ENCODE measurements at places on chromosomes 2 and 18. TPM values are rescaled to one million over a fixed set of nuclear protein-coding genes. Genes with fewer than 3 reads are reported as not detected.
A peak's percentile ranks its signal among the peaks of the same experiment; 100 is the strongest.

Gene UGT1A5
- not detected for total RNA-seq

Gene SIX2
- not detected for total RNA-seq

Gene C2orf80
- 7.4 TPM for total RNA-seq

Gene IL1B
- not detected for total RNA-seq

Gene TUBB8B
- 5.3 TPM for total RNA-seq

Gene FBXO36
- total RNA-seq = 5.0 TPM

Gene TEX44
- total RNA-seq = not detected

Gene SERPINB11
- not detected for total RNA-seq

Gene RND3
- total RNA-seq = 222 TPM

Gene STEAP3
- 6.0 TPM for total RNA-seq

Gene RETREG2
- 55.4 TPM for total RNA-seq

Gene MALL
- total RNA-seq = 1.5 TPM

Gene RBBP8
- total RNA-seq = 52.2 TPM

- peak; percentile 21 for DNase-seq
These were observed 131.9 kb downstream of the GLI2 start for GRCh38 chr2:120867290-120868241.

GRCh38 chr2:15136639-15137038 lies 424.5 kb downstream of the NBAS start:
- no peak for DNase-seq

GRCh38 chr2:236703373-236703709 lies 133.7 kb downstream of the ACKR3 start:
- no peak for DNase-seq

- DNase-seq = no peak
These were observed 697 bp downstream of the ITGA4 start for GRCh38 chr2:181457741-181458425.

GRCh38 chr18:1304392-1304992 lies 399.8 kb downstream of the ADCYAP1 start:
- no peak for DNase-seq

DNA sequence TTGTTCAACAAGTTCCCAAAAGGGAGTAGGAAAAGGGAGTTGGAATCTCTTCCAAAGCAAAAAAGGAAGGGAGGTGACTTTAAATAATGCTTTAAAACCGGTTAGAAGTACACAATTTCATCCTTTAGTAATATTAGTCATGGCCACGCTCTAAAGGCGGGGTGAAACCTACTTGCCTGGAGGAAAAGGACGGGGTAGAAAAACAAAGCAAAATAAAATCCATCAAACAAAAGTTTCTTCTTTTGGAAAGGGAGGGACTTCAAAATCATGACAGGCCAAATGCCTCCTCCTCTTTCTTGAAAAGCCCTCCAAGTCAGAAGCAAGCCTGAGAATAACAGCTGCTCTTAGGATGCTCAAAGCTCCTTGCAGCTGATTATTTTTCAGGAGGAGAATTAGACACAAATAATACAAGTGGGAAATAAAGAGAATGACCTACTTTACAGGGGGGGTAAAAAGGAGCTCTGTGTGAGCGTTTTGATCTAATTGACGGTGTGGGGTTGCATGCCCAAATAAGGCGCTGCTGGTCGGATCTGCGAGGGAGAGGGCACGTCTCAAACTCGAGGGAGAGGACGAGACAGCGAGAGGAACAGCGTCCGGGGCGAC lies 1.8 kb upstream of the NPAS2 start:
- DNase-seq = peak; percentile 35

DNA sequence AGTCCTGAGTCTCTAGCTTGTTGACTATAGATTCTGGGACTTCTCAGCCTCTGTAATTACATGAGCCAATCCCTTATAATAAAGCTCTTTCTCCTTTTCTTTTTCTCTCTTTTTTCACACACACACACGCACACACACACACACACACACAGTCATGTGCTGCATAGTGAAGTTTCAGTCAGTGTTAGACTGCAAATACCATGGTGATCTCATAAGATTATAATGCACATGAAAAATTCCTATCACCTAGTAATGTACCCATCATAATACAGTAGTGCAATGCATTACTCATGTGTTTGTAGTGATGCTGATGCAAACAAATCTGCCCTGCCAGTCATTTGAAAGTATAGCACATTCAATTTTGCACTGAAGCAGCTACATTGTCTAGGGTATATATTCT lies 558.2 kb downstream of the SUCLG1 start:
- no peak for DNase-seq

DNA sequence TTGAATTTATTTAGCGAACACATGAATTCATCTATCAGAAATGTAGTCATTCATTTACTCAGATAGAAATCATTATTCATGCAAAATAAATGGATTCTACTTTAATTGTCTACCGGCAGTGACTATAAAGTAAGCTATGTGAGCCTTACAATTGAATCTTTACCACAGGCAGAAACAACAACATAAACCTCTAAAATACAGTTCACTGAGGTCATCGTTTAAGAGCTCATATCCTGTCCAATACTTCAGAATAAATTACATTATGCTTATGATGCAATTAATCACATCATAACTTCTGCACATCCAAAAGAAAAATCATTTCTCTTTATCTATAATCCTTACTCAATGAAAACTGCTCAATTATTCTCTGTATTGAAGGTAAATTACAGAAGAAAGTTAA lies 244.7 kb downstream of the HNMT start:
- DNase-seq = no peak

- DNase-seq = no peak
These were observed 2.4 kb downstream of the TCF7L1 start for GRCh38 chr2:85135660-85135914.

DNA sequence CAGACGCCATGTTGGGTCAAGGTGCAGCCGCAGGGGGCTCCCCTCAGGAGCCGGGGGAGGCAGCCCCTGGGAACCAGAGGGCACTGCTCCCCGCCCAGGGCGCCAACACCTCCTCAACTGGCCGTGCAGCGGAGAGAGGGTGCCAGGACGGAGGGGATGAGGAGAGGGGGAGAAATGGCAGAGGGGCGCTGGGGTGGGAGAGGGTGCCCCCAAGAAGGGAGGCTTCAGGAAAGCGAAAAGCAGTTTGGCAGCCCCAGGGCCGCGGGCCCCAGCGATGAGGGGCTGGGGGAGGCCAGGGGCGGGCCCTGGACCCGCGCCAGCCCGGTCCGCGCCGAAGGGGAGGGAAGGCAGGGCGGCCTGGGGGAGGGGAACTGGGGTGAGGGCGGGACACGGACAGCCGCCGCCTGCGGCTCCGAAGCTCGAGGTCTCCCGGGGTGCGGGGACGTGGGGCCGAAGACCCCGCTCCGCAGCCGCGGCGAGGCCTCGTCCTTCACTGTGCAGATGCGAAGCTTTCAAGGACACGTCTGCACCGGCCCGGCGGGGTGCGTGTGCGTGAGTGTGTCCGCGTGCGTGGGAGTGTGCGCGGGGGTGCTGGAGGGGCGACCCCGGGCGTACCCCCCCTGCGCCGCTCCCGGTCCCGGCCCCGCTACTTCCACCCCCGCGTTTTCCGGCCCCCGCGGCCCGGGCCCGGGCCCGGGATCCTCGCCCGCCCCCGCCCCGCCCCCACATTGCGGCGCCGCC lies 1.4 kb downstream of the DNMT3A start:
- no peak for DNase-seq

GRCh38 chr2:69059731-69060290 lies 46.8 kb downstream of the ANTXR1 start:
- no peak for DNase-seq

DNA sequence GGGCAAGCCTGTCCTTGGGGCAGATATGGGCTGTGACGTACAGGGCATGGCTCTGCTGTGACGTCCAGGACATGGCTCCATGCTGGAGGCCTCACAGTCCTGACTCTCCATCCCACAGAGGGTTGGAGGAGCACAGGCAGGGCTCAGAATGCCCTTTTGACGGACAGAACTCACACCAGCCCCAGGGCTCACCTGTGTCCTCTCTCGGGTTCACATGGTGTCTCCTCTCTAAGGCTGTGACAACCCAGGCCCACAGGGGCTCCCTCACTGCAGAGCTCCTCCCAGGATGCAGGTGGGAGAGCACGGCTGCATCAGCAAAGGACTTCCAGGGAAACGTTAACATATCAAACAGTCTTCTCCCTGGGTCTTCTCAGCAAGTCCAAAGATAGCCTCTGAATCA lies 133.8 kb downstream of the EIPR1 start:
- DNase-seq = no peak

DNA sequence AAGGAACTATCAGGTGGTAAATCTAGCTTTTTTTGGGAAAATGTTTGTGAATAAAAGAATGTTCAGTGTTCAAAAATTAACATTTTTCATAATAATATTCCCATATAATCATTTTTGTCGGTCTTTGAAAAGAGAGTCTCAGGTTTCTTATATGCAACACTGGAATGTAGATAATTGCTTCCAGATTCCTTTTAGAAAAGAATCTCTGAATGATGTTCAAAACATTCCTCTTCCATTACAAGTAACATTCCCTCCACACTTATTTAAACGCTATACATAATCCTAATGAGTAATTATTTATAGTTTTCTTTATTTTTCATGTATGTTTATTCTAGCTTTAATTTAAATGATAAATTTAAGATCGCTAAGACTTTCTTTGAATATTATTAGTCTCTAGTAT lies 7.0 kb downstream of the ZSWIM2 start:
- DNase-seq = no peak

DNA sequence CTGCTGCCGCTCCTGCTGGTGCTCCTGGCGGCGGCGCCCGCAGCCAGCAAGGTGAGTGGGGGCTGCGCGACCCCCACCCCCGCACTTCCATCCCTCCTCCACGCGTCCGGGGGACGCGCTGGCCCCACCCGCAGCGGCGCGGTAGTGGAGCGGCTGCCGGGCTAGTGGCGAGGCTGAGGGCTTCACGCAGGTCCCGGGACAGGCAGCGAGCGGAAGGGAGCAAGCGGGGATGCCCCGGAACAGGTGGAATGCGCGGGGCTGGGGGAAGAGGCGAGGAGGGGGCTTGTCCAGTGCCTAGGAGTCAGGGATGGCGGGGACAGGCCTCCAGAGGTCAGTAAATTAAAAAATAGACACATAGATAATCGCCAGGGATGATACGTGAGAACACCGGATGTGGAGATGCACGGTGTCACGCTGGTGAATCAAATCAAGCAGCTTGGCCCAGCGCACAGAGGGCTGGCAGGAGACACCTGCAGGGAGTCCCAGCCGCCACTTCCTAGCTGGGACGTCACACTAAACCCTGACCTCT lies 403 bp downstream of the COL4A3 start:
- no peak for DNase-seq

DNA sequence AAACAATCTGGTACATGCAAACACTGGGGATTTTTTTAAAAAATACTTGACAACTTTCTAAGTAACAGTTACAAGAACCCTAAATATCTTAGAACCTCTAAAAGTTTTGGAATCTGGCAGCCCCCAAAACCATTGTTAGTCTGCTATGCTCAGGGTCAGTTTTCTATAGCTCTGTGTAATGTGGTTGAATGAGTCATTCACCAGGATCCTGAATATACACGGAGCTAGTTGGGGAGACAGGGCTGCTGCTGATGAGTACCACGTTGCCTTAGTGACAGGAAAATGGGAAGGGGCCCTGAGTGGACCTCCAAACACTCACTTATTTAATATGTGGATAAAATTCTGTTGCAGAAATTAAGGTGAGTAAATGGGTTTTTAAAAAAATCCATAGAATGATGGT lies 36.9 kb upstream of the TANC1 start:
- no peak for DNase-seq

- no peak for DNase-seq
These were observed 273.1 kb downstream of the LRATD1 start for GRCh38 chr2:14905571-14905970.

DNA sequence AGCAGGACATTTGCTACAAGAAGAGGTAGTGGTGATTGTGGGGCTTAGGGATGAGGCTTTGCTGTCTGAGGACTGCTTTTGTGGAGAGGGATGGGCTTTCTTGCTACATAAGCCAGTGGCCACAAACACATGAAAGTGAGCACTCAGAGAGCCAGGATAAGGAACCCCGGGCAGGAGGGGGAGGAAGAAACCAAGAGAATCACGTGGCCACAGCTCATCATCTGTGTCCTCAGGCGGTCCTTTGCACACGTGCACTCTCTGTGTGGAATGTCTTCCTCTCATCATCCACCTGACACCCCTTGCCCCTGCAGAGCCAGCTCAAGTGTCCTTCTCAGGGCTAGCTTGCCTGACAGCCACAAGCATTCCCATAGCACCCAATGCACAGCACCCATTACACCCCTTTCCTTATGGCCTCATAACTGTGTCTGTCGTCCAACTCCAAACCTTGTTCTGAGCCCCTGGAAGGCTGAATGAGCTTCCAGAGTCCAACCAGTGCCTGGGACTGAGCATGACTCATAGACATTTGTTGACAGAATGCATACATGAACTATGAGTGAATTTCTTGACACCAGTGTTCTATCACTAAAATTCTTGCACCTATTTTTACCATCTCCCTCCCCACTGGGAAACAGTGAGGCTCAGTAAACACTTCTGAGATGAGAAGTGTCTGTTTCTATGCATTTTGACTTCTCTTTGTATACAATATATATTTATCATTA lies 398.3 kb downstream of the ALK start:
- no peak for DNase-seq

GRCh38 chr2:62998949-62999348 lies 51.7 kb upstream of the OTX1 start:
- DNase-seq = no peak

GRCh38 chr2:239598011-239598731 lies 197.4 kb upstream of the HDAC4 start:
- no peak for DNase-seq

- no peak for DNase-seq
These were observed 2.2 kb downstream of the CNOT9 start for GRCh38 chr2:218570850-218571249.

- DNase-seq = no peak
These were observed 78.6 kb downstream of the ANKRD44 start for GRCh38 chr2:197232010-197232409.

- peak; percentile 67 for DNase-seq
These were observed 230.7 kb downstream of the HAUS1 start for GRCh38 chr18:46334868-46335281.

DNA sequence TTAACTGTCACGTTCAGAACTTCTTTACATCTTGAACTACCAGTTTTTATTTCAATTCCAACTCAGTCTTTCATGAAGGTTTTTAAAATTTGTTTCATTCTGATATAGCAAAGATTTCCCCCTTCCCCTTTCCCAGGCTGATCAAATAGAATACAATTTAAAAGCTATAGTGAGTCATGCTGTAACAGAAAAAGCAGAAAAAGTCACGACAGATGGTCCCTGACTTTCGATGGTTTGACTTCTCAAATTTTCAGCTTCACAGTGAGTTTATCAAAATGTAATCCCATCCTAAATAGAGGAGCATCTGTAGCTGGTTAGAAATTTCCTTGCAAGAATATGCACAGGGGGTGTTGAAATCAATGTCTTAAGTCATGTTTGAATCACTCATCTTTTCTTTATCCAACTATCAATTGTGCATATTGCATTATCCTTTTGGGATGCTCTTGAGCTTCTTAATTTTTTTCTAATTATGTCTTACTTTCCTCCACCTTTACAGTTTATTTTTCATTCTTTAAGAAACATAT lies 500.3 kb downstream of the LRP1B start:
- DNase-seq = peak; percentile 53

All from G401 (cell line).